Kidney epithelial cell (primary cell): ENCODE measurements at places on chromosomes 12 and 14.

- DNase-seq, result no peak
Measured at GRCh38 chr14:34883954-34884353, 8.8 kb upstream of the BAZ1A start.

GRCh38 chr12:108853981-108854446 lies 3.4 kb downstream of the SSH1 start:
- no peak for DNase-seq

DNA sequence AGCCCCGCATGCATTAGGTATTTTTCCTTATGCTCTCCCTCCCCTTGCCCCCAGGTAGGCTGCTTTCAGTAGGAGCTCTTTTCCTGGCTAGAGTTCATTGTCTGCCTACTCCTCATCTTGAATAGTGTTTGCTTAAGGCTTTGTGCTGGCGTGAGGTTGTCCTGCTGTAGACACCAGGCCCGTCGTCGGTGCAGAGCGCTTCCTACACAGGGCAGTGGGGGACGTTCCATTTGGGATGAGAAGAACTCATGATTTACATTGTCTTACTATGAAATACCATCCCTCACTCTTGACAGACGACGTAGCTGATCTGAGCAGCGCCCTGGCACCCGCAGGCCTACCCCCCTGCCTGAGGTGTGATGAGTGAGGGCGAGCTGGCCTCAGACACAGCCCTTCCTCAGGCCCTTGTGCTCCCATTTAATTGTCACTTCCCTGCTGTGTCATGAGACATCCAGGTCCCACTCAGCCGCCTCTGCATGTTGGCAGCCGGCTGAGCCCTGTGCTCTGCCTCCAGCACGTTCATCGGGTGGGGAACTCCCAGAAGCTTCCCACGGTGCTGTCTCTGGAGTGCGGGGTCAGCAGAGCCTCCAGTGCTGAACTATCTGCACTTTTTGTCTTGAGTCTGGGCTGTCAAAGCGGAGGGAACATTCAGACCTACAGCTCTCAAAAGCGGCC lies 76.0 kb downstream of the WDR20 start:
- DNase-seq, result no peak

DNA sequence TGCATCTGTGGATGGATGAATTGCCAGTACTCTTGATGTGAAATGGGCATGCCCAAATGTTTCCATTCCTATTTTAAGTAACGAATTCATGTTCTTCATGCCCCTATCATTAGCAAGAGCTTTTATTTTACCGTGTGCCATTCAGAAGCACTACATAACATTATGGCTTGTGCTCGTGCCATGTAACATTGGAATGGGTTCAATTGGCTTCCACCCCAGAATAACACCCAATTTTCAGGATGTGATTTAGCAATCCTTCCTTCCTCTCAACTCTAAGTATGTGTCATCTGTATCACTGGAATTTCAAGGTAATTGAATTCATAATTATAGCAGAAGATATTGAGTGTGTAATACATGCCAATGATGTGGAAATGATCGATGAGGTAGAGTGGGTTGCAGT lies 145.8 kb upstream of the TMPO start:
- DNase-seq, result no peak

DNA sequence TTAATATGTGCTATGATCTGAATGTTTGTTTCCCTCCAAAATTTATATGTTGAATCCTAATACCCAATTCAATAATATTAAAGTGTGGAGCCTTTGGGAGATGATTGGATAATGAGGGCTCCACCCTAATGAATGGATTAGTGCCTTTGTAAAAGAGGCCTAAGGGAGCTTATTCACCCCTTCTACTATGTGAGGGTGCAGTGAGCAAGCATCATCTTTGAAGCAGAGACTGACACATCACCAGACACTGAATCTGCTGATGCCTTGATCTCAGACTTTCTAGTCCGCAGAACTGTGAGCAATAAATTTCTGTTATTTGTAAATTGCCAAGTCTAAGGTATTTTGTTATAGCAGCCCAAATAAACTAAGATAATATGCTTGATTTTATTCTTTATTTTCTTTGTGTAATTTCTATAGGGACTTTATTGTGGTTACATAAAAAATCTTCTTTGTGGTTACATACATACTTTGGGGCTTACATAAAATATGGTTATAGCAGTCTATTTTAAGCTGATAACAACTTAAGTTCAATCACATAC lies 131.1 kb upstream of the SLC38A2 start:
- DNase-seq, result no peak

- no peak for DNase-seq
Measured at GRCh38 chr14:60775296-60775695, 40.7 kb downstream of the MNAT1 start.

GRCh38 chr12:65594409-65594808 lies 229.9 kb upstream of the HMGA2 start:
- no peak for DNase-seq

GRCh38 chr14:74647678-74648461 lies 35.8 kb upstream of the LTBP2 start:
- no peak for DNase-seq

DNA sequence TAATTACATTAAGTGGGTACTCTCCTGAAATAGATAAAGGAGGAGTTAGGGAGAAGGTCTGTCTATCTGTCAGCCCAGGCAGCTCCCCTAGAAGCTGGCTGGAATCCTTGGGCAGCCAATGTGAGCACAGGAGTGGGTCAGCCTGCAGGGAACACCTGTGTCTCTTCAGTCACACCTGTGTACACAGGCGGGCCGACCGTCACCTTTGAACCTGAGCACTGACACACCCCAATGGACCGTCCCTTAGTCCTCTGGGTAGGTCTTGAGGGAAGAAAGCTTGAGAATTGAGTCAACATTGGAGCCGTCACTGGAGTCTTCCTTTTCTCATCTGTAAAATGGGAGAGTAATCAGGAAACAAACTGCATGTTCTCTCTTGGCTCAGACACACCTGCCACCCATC lies 9.8 kb upstream of the GSC start:
- DNase-seq, result no peak

DNA sequence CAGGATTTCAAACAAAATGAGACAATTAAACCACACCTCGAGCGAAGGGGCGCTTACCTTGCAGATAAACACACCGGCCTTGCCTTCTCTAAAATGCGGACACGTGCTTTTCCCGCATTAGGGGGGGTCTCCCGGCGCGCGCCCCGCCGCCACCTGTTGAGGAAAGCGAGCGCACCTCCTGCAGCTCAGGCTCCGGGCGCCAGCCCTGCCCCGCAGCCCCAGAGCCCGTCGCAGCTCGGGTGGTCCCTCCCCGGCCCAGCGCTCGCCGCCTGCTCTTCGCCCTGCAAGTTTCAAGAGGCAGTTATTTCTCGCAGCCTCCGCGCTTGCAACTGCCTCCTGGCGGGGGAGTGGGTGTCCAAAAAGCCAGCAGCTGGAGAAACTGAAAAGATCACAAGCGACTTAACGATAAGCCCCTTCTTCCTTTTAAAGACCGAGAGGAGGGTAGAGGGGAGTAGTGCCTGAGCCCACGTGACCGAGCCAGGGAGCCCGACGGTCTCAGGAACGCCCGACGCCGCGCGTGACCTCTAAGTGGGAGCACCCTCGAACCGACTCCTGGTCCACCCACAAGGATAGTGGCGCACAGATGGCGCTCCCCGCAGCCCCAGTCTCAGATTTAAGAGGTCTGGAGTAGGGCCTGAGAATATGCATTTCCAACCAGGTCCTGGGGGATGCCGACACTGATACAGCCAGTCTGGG lies at the start of gene ESR2:
TSS of gene ESR2 (minus strand) at position 396 of the 696 bp plus-strand sequence. CDS start 11,386 bp downstream, outside the sequence.
- DNase-seq, result no peak

- DNase-seq, result no peak
Measured at GRCh38 chr12:53166837-53167236, 13.7 kb upstream of the ZNF740 start.

DNA sequence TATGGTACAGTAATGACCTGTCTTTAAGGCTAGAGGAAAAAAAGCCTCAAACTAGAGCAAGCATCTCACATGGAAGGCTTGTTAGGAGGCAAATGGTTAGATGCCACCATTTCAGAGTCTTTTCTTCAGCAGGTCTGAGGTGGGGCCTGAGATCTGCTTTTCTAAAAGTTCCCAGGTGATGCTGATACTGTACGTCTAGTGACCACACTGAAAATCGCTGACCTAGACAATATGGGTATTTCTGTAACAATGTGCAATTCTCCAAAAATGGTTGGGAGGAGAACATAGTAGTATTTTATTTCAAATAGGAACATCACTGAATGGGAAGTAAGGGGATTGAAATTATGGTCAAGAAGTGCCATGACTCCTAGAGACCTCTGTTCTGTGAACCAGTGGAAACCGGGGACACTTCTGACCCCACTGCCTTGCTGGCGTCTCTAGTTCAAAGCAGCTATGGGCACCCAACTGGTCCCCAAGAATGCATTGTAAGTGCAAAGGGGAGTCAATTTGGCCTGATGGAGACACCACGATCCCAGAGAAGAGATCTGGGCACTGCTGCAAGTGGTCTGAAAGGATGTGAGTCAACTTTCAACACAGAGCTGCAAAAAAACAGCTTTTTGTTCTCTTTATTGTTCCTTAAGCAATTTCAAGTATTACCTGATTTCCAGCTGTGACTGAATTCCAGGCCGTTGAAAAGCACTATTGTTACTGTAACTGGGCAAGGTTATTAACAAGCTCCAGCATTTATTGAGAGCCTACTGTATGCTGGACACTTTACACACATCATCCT lies 54.4 kb upstream of the PLEKHG7 start:
- no peak for DNase-seq

DNA sequence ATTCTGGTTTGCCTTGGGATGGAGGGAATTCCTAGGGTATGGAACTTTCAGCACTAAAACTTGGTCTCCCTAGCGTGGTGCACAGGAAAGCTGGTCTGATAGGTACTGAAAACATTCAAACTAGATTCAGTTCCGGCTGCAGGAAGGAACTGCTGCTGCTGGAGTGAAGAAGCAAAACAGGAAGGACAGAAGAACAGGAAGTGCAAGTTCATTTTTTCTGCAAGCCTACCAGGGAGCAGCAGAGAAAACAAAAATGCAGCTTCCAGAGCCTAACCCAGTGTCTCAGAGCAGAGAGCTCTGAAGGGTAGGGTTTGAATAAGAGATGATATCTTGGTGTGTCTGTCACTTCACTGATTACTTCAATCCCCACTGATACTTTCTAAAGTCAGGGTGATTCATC lies 165.2 kb downstream of the VRK1 start:
- DNase-seq, result no peak

GRCh38 chr12:71786829-71787228 lies 32.2 kb downstream of the RAB21 start:
- DNase-seq, result no peak

DNA sequence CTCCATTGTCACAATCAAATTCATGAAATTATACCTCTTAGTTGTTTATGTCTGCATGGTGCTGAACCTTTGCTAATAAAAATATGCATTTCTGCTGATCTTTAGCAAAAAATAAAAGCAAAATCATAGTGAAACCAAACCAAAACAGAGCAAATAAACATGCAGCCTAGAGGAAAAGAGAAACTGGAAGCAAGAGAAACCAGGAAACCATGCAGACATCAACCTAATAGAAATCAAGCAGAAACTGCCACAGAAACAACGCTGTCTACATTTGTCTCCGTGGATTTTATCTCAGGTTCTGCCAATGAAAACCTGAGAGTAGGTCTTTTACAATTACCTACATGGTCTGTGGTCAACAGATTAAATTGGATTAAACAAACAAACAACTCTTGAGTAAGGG lies 173.7 kb downstream of the SYT10 start:
- DNase-seq, result no peak

- peak; percentile 52 for DNase-seq
Measured at GRCh38 chr14:39492267-39492666, 60.0 kb upstream of the FBXO33 start.

DNA sequence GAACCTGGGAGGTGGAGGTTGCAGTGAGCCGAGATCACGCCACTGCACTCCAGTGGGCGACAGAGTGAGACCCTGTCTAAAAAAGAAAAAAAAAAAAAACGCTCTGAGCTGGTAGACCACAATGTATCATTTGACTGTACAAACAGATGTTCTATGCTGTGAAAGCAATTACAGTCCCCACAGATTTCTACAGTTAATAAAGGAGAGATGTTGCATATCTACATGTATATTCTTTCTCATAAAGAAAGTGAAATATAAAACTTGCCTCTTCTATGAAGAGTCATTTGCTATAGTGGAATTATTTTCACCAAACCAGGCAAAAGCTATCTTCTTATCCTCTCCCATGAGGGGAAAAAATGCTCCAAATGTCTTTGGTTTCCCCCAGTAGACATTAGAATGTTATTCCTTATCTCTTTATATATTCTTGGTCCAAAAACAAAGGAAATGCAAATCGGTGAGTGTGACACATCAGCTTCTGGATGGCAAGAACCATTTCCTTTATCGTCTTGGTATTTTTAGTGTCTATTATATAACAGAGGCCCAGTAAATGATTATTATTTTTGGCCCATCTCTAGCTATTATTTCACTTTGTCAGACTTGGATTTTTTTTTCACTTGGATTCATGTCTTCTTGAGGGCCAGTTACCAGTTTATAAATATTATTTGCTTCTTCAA lies 230.4 kb downstream of the SSPN start:
- no peak for DNase-seq

DNA sequence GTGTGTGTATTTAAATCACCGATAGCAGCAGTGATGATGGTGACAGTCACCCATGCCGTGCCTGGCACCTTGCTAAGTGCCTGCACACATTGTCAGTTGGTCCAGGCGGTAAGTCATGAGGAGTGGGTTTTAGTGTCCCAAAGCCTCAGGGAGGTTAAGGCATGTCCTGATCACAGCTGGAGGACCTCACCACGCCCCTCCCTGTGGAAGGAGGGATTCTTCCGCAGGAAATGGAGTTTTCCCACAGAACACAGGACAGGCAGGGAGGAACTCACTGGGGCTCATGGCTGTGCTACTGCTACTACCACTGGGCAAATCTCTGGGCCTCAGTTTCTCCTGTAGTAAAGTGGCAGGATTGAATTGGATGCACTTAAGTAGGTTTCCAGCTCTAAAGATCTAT lies 142.3 kb downstream of the CACNA1C start:
- DNase-seq, result no peak

DNA sequence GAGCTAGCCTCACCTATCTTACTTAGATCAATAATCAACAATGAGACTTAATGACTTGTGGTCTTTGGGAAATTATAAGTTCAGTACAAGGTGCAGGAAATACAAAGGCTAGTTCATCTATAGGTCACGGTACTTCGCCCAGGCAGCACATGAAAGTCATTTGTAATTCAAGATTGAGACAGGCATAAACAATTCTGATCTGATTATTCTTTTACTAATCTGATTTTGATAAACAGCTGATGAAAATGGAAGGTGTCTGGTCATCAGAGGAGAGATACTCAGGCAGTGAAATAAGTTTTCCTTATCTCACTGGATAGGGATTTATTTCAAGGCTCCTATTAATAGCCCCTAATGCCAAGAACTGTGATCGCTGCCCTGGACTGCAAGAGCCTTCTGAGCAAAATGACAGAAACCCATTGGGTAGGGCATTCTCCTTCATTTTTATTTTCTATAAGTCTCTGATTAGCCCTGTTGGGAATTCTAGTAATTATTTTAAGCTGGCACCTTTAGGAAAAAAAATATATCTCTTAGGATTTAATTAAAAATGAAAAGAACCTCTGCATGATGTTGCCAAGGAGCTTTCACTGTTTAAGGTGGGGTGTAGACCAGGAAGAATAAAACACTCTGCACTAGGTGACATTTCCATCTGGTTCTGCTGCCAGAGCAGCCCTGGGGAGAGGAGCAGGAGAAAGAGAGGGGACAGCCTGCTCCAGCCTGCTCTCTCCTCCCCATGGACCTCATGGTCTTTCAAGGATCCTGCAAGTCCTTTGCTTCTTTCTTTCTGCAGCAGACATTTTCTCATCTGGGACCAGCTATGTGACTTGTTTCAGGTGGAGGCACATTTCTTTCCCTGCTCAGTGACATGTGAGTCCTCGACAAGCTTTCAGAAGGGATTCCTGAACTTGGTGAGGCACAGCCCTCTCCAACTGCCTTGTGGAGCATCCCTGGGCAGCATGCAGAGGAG lies 44.8 kb downstream of the SSPN start:
- DNase-seq, result no peak

- no peak for DNase-seq
Measured at GRCh38 chr12:93191956-93192355, 185.8 kb upstream of the NUDT4 start.
